ENCODE measurements at places on chromosomes 7 and 10. TPM values are rescaled to one million over a fixed set of nuclear protein-coding genes. Genes with fewer than 3 reads are reported as not detected.

- H3K4me3 ChIP-seq = peak within 1 kb of the TSS; percentile 87
- H3K36me3 ChIP-seq = no peaks in the 10 kb centered on the region
- H3K27ac ChIP-seq = peak within 1 kb of the TSS; percentile 86
- H3K27me3 ChIP-seq = peaks cover 6% of the 10 kb centered on the region
- H3K4me1 ChIP-seq = peaks cover 63% of the 10 kb centered on the region
- DNase-seq = no peak
Measured at GRCh38 chr10:22320591-22321155, at the start of gene BMI1. TSS of gene BMI1 (plus strand) at chr10:22321099. CDS start at chr10:22326450, 5,351 bp downstream.

HOXA2 gene
- 8.3 TPM for total RNA-seq

DNA sequence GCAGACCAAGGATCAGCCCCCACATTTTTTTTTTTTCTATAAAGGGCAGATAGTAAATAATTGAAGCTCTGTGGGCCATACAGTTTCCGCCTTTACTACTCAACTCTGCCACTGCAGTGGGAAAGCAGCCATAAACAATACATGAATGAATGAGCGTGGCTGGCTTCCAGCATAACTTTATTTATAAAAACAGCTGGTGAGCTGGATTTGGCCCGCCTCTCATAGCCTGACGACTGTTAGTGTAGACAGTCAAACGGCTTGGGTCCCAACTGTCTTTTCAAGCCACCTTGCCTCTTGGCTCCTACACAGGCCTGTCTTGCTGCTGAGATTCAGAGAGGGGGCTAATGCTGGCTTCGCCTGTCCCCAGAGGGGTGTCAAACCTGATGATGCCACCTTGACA, 169.8 kb upstream of the GPR26 start:
- DNase-seq = no peak
- no peaks in the 10 kb centered on the region for H3K36me3 ChIP-seq
- peaks cover 8% of the 10 kb centered on the region for H3K27me3 ChIP-seq
- no peak overlapping the region for H3K4me3 ChIP-seq

GRCh38 chr10:535051-535450, 154.4 kb downstream of the DIP2C start:
- no peaks in the 10 kb centered on the region for H3K27me3 ChIP-seq
- DNase-seq = peak; percentile 81
- no peaks in the 10 kb centered on the region for H3K36me3 ChIP-seq
- no peak overlapping the region for H3K4me3 ChIP-seq
- H3K27ac ChIP-seq = no peak overlapping the region

DNA sequence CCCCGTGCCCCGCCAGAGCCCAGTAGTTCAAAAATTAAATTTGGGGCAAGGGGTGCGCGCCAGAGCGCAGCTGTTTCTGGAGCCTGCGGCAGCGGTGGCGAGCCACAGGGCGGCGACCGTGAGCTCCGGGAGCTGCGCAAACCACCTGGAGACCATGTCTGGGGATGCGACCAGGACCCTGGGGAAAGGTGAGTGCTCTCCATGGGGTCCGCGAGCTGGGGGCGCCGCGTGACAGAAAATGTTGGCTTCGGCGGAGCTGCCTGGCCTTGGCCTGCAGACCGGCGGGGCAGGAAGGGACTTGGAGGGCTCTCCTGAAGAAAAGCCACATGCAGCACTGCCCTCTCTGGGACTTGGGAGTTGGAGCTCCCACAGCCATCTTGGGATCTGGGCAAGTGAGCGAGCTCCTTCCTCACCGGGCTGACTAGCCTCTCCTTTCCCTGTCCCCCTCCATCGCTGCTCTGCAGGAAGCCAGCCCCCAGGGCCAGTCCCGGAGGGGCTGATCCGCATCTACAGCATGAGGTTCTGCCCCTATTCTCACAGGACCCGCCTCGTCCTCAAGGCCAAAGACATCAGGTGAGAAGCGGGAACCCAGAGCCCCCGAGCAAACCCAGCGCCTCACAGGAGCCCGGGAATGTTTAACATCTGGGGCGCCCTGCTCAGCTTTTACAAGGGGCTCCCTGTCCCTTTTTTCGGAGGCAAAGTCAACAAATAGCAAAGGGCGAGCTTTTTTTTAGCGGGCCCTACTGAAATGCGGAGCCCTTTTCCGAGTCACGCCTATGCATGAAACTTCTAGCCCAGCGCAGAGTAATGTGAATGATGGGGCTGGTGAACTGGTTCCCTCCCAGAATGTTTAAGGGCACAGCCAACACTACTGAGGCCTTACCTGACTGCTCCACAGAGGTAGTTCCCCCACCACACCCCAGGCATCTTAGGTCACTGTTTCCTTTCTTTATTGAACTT, 6.1 kb downstream of the GSTO2 start:
- no peak for DNase-seq
- H3K36me3 ChIP-seq = no peaks in the 10 kb centered on the region
- H3K4me1 ChIP-seq = peaks cover 9% of the 10 kb centered on the region
- H3K4me3 ChIP-seq = peak overlapping the region; percentile 42

Data from chondrocyte (in vitro differentiated cells).